ENCODE measurements at places on chromosomes 11 and 22.

GRCh38 chr11:69365558-69365957, 71.6 kb downstream of the MYEOV start:
- no peak for DNase-seq

DNA sequence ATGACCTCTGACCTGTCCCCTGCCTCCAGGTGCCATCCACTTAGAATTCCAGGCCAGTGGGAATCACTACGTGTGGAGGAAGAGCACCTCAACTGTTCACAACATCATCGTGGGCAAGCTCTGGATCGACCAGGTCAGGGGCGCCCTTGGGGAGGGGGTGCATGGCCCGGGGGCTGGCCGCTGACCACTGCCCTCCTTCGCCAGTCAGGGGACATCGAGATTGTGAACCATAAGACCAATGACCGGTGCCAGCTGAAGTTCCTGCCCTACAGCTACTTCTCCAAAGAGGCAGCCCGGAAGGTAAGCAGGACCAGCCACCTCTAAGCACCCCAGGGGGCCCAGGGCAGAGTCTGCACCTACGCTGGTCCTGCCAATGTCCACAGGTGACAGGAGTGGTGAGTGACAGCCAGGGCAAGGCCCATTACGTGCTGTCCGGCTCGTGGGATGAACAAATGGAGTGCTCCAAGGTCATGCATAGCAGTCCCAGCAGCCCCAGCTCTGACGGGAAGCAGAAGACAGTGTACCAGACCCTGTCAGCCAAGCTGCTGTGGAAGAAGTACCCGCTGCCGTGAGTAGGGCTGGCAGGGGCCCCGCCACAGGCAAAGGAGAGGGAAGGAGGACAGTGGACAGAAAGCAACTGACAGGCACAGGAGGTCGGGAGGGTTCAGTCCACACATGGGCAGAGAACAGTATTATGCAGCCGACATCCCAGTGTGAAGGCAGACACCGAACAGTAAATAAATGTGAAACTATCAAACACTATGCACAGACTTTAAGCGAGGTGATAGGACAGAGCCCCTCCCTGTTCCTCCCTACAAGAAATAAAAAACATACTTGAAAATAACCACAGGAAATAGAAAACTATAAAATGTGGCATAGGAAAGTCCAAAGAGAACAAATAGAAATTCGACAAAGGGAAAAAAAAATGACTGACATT, 74.9 kb downstream of the MORC2 start:
- no peak for DNase-seq

- DNase-seq = no peak
Measured at GRCh38 chr22:44248926-44249325, 63.8 kb downstream of the SHISAL1 start.

- DNase-seq = no peak
Measured at GRCh38 chr11:87030458-87031054, 7.2 kb upstream of the TMEM135 start.

- DNase-seq = no peak
Measured at GRCh38 chr11:110425751-110426545, 3.8 kb upstream of the FDX1 start.

DNA sequence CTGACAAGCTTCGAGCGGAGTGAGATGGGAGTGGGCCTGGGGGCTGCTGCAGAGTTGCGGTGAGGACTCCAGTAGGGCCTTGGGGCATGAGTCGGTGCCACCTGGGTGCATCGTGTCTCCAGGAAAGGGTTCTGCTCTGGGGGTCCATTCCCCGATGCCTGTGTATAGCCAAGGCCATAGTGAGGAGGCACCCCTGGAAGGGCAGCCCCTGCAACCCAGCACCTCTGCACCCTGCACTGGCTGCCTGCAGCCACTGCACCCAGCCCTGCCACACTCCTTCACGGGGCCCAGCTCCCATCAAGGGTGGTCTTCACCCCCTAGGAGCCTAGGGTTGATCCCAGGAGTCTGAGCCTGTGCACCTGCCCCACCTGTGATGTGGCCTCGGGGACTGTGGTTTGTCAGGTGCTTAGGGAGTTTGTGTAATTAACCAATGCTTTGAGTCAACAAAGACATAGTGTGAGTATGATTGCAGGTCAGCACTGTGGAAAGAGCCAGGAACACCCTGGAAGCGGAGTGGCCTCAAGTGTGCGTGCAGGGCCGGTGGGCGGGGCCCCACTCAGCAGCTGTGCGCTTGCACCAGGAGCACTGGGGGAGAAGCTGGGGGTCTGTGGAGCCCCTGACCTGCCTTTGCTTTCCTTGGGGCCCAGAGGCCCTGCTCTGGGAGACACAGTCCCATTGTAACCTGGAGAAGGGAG, 1299.3 kb downstream of the BRD1 start:
- DNase-seq = no peak

GRCh38 chr22:22702237-22703202, 58.1 kb downstream of the GGTLC2 start:
- DNase-seq = no peak

DNA sequence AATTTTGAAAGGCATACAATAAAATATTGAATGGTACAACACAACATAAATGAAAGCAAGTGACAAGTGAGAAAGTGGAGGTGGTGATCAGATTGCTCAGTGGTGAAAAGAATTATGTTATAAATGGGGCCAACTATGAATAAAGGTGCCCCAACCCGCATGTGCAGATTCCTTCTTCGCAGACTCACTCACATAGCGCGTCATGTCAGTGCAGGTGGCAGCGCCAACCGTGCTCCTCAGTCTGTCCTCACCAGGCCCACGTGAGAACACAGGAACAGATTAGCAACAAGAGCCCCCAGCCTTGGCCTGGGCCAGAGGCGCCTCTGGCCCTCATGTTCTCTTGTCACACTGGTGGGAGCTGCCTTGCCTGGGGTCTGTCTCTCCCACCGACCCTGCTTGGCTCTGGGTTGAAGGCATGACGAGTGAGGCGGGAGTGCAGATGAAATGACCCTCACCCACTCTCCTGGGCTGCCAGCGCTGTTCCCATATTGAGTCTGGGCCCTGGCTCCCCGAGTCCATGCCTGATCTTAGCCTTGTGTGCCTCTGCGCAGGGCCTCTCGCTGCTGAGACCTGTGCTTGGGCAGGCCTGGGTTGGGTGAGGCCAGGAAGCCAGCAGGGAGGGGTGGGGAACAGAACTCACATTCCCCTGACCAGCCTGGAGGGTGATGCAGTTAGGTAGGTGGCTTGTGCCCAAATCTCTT, 6.4 kb downstream of the ATG16L2 start:
- no peak for DNase-seq
